ENCODE measurements at places on chromosomes 12 and 14. TPM values are rescaled to one million over a fixed set of nuclear protein-coding genes. Genes with fewer than 3 reads are reported as not detected.
A peak's percentile ranks its signal among the peaks of the same experiment; 100 is the strongest.

DNA sequence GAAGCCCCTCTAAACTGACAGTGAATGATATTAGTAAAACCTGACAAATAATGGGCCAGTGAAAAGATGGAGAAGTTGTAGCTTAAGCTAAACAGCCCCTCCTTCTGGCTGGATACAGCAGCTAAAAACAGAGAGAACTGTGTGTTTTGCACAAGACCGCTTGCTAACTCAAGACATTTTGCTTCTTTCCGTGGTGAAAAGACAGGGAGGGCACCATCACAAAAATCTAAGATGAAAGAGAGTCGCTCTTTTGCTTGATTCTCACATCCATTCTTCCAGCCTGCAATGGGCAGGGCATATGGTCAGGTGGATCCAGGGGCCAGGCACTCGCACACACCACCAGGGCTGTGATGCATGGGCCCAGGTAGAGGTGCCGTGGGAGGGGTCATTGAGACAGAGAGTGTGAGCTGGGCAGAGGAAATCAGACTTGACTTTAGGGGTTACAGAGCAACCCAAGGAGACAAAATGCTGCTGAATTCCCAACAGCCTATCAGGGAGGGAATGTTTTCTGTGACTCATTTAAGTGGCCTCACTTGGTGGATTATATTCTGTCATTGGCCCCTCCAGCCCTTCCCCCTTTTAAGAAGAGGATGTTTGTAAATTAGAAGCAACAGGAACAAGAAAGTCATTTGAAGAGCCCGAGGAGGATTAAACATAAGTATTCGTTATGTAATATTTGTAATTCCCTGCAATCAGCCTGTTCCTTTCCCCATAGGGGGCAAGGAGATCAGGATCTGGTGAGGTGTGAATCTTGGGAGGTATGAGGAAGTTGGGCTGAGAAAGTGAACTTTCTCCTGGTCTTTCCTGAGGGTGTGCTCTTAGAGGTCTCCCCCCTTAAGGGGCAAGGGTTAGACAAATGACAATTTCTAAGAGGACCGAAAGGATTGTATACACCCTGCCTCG lies 12.3 kb downstream of the EMP1 start:
- DNase-seq: no peak

DNA sequence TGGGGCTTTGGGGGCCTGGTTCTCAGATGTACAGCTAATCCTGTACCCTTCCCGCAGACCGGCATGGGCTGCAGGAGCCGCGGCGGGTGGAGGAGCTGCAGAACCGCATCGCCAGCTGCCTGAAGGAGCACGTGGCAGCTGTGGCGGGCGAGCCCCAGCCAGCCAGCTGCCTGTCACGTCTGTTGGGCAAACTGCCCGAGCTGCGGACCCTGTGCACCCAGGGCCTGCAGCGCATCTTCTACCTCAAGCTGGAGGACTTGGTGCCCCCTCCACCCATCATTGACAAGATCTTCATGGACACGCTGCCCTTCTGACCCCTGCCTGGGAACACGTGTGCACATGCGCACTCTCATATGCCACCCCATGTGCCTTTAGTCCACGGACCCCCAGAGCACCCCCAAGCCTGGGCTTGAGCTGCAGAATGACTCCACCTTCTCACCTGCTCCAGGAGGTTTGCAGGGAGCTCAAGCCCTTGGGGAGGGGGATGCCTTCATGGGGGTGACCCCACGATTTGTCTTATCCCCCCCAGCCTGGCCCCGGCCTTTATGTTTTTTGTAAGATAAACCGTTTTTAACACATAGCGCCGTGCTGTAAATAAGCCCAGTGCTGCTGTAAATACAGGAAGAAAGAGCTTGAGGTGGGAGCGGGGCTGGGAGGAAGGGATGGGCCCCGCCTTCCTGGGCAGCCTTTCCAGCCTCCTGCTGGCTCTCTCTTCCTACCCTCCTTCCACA lies 7.6 kb downstream of the NR4A1 start:
- DNase-seq: no peak

- no peak for DNase-seq
Observed at GRCh38 chr12:51428256-51428655, 3.6 kb downstream of the SLC4A8 start.

DNA sequence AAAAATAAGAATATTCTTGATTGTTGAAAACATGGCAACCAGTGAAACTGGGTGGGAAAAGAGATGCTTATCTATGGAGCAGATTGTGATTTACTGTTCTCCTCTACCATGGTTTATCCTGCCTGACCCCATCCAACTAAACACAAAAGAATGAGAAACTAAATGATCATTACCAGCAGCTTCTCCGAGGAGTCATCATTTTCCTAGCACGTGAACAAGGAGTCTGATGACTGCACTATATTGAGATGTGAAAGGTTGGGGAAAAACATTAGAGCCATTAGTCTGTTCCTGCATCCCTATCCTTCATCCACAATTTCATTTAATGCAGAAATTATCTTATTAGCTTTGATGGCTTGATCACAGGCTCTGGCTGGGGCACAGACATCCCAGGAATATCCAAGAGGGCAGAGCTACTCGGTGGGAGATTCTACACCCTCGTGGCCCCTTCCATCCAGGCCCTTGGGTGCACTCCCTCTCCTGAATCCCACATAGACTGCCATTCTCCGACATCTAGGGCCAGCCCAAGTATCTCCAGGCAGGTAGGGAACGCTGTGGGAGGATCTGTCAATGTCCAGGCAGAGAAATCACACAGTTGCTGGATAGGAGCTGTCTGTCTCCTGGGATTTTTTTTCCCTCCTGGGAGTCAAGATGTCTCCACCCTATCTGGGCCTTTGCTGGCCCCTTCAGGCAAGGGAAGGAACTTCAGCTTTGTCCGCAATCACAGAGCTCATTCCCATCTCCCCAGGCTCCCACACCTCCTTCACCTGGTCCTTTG lies 43.3 kb upstream of the DHRS4 start:
- peak; percentile 6 for DNase-seq

GRCh38 chr14:84520711-84521338 lies 1009.1 kb upstream of the FLRT2 start:
- DNase-seq: no peak

DNA sequence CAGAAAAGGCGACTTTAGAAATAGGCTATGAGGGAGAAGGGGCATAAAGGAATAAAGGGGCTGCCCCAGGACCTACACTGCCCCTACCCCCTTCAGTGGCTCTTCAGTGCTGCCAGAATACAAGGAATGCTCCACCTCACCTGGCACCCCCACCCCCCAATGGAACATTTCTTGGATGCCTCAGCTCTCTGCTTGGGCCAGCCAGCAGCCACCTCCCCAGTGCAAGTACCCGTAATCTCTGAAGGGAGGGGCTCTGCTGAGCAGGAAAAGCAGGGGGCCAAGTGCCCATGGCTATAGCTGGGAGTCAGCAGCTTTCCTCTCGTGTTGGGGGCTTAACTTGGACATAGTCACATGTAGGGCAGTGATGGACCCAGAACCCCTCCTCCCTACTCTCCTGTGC lies 33.3 kb downstream of the BAZ2A start:
- no peak for DNase-seq

The PRICKLE1 gene
- 16.3 TPM for total RNA-seq

The TSPAN8 gene
- total RNA-seq: not detected

The BCL7A gene
- 6.0 TPM for total RNA-seq
